ENCODE measurements at places on chromosomes 7 and 10.

DNA sequence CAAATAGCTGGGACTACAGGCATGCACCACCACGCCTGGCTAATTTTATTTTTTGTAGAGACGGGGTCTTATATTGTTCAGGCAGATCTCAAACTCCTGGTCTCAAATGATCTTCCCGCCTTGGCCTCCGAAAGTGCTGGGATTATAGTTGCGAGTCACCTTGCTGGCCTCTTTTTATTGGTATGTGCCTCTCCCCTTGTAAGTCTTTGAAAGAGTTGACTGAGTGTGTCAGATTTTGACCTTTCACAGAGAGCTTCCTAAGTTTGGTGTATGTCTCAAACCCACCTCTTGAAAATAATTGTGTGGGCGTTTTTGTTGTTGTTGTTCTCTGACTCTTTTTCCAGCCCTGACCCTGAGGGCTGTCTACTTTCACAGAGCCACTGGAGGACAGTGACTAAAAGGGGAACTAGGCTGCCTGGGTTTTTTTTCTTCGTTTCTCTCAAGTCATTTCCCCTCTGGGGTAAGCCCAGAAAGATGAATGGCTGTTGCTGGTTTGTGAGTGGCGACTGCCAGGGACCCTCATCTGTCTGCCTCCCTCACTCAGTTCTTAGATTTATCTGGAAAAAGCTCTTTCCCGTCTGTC lies 262.8 kb downstream of the ZEB1 start:
- DNase-seq, result no peak

DNA sequence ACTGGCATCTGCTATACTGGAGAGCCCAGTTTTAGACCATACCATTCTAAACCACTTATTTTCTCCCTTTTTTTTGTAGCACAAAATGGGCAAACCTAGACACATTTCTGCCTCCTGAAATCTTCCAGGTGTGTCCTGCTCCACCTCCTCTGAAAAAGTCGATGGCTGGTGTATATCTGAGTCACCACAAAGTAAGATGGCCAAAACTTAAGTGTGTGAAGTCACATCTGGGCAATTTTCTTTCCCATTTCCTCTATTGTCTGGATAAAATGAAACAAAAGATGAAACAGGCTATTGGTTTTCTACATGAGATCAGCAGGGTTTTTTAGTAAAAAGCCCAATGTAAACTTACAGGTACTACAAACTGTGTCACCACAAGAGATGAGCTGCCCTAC lies 65.5 kb downstream of the OSBPL3 start:
- DNase-seq, result no peak

GRCh38 chr7:101699399-101699798 lies 70.3 kb upstream of the MYL10 start:
- DNase-seq, result no peak

- DNase-seq, result no peak
Measured at GRCh38 chr7:17070231-17070708, 188.5 kb upstream of the AGR3 start.

DNA sequence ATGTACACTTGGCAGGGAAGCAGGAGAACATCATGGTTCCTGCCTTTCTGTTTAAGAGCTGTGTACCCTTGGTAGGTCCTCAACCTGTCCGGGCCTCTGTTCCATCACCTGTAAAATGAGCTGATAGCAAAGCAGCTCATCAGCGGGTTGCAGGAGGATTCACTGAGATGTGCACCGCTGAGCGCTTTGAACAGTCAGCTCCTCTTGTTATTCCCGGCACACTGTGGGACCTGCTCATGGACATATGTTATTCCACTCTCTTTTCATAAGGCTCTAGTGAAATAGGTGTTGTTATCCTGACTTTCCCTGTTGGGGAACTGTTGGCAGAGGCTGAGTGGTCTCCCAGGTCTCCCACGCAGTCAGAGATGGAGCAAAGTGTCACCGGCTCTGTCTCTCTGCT lies 497.5 kb upstream of the ZMIZ1 start:
- no peak for DNase-seq

DNA sequence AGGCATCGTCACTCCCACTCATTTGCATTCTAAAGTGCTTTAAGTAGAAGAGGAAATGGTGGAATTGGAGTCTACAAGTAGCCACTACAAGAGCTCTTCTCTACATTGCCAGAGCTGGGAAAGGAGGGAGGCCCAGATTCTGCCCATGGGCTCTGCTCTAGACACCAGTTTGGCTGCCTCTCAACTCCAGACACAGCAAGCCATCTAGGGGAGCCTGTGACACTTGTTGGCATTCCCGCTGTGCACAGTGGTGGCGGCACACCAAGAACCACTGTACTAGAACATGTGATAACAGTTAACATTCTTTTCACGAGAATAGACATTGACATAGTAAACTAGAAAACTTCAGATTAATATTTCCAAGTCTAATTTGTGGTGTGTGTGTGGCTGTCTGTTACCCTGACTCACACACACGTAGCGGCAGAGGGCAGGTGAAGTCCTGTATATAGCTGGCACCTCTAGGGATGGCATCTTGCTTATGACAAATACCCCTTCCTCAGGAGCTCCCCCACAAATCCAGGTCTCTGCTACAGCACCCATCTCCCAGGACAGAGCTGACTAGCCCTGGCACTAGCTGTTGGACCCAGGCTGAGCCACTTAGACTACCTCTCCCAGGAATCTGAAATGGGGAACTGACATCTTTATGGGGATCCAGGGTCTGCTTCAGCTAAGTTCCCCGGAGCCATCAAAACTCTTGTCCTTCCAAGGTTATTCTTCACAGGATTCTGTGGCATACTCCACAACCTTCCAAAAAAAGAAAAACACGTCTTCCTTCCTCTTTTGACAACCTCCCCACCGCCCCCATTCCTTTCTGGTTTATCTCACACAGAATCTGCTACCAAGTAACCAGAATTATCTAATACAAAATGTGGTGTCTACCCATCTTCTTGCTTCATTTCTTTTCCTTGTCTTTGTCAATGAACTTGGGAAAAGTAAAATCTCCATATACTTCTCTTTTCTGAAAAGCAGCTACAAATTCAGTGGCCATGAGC lies 54.7 kb upstream of the MRLN start:
- DNase-seq, result no peak

- no peak for DNase-seq
Measured at GRCh38 chr7:24005517-24005916, 278.5 kb upstream of the NPY start.

- no peak for DNase-seq
Measured at GRCh38 chr7:101645951-101646350, 16.9 kb upstream of the MYL10 start.

GRCh38 chr7:95056901-95057300 lies 149.5 kb downstream of the PPP1R9A start:
- no peak for DNase-seq

GRCh38 chr7:38296059-38296857 lies 22.8 kb upstream of the TARP start:
- no peak for DNase-seq

DNA sequence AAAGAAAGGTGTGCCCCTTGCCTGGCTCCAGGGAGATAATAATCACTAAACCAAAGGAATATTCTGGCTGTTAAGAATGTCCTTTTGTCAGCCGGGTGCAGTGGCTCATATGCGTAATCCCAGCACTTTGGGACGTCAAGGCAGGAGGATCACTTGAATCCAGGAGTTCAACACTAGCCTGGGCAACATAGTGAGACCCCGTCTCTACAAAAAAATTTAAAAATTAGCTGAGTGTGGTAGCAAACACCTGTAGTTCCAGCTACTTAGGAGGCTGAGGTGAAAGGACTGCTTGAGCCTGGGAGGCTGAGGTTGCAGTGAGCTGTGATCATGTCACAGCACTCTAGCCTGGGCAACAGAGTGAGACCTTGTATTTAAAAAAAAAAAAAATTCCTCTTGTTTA lies 74.1 kb downstream of the HERC4 start:
- no peak for DNase-seq

- DNase-seq, result no peak
Measured at GRCh38 chr10:36808625-36809362, 316.6 kb upstream of the ANKRD30A start.

DNA sequence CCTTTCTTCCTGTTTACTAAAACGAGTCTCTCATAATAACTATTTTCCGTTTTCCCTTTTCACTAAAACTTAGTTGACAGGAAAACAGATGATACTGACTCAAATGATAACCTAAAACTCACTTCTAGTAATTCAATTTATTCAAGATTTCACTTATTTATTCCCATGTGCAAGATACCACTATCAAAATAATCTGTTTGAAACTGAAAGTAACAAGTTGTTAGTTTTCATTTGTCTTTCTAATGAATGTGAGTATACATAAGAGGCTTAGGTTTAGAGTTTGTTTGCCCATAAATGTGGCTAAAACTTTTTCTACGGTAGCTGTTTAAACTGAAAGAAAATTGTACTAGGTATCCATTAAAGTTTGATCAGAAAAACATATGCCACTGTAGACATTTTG lies 314.9 kb upstream of the STEAP1 start:
- no peak for DNase-seq

- no peak for DNase-seq
Measured at GRCh38 chr10:77576444-77577032, 61.1 kb downstream of the KCNMA1 start.

GRCh38 chr7:41529831-41530230 lies 173.1 kb downstream of the INHBA start:
- DNase-seq, result no peak

GRCh38 chr7:41984888-41985287 lies 252.1 kb downstream of the GLI3 start:
- no peak for DNase-seq

GRCh38 chr7:148975896-148976295 lies 52.4 kb downstream of the PDIA4 start:
- no peak for DNase-seq

- DNase-seq, result no peak
Measured at GRCh38 chr7:114218283-114218682, 196.3 kb upstream of the FOXP2 start.

DNA sequence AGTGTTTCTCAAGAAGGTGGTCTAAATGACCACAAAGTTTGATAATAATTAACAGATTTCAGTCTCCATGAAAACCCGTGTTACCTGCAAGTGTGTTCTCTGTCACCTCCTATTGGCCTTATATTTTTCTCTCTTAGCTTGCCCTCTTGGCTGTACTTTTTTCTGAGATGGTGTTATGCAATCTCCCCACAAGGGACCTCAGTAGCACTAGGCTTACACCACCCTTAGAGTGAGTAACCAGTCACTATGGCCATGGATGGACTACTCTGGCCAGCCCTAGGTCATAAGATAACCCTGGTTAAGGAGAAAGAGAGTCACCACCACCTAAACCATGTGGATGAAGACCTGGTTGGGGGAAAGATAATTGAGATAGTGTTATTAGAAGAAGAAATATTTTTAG lies 76.8 kb downstream of the NPSR1 start:
- no peak for DNase-seq

DNA sequence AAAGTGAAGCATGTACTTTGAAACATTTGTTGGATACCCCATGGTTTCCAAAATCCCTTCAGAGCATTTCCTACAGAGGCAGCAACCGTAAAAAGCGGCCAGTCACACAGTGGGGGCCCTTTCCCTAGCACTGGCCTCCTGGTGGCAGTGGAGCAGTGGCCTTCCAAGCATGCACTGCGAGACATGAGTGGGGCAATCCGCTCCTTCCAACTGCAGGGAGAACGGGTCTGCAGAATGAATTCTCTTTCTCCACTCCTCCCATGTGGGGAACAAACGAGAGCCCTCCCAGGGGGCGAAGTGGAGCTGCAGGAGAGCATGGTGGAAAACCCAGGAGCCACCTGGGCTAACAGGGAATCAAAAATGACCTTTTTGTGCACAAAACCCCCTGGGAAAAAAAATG lies 542.9 kb upstream of the GALNT17 start:
- no peak for DNase-seq

DNA sequence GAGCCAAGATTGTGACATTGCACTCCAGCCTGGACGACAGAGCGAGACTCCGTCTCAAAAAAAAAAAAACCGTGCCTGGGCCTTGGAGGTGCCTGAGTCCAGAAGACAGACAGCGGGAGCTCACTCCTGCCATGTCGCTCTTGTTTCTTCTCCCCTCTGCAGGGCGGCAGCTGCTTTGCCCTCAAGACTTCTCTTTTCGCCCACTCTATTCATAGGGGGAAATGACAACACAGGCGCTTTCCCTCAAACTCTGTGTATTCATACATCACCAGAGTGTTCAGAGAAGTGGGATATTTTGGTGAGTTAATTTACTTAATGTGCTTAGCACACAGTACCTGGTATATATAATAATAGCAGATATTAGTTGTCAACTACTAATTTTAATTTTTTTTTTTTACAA lies 44.5 kb downstream of the FOXK1 start:
- DNase-seq, result no peak

DNA sequence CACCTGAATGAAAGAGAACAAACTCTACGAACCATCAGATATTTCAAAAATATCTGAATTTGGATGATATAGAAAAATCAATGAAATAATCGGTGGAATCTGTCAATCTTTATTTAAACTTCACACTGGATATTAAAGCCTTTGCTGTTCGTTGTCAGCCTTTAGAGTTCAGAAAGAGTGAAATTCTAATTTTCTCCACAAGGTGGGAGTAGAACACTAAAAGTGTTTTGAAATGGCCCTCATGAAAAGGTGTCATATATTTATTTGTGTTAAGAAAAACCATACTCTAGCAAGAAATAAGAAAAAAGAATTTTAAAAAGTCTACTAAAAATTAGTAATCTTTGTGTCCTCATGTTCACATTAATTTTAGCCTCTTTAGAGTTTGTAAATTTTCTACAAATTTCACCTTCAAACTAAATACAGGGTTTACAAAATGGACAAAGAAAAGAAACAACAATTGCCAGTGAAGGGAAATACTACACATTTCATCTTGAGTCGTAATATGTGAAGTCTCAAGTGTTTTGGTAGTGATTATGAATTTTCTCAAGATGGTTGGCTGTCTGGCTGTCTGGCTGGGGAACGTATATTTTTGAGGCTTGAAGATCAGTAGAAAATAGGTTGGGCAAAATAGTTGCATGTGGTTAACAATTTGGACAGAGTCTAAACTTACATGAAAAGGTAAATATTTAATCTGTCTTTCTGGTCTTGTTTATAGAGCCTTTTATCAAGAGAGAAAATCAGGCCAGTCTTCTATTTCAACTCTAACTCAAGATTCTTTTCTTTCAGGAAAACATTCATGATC lies 43.7 kb downstream of the DNAJB9 start:
- DNase-seq, result peak; percentile 28

DNA sequence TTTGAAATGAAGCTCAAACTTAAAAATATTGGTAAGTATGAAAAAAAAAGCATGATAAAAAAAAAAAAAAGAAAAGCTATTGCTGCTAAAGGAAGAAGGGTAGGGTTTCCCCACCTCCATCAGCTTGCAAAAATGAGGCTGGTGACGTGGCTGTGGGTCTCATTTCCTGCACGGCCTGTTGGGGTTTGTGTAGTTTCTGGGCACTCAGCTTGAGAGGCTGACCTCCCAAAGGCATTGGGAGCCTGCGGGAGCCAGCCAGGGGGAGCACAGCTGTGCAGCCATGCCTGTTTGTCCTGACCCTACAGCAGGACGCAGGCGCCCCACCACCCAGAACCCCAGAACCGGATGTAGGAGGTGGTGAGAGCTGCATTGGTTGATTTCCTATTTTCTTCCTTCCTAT lies 48.8 kb upstream of the CARD11 start:
- DNase-seq, result no peak

All from NCI-H1930 (cell line).